ENCODE measurements at places on chromosomes 16 and 17.

DNA sequence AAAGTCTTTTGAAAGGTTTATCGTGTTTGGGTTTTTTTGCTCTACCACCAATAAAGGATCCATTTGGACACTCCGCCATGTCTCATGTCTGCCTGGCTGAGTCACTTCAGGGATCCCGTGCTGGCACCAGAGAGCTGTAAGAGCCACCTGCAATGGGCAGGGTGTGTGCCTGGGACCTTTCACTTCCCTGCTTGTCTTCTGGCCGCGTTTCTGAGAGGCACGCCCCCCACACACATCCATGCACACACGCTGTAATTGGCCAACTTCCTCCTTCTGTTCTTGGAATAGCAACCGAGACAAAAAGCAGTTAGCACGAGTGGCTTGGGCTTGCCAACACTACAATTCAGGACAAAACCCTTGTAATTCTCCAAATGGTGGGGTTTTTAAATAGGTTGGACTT, 9.8 kb upstream of the SOST start:
- no peak for DNase-seq

DNA sequence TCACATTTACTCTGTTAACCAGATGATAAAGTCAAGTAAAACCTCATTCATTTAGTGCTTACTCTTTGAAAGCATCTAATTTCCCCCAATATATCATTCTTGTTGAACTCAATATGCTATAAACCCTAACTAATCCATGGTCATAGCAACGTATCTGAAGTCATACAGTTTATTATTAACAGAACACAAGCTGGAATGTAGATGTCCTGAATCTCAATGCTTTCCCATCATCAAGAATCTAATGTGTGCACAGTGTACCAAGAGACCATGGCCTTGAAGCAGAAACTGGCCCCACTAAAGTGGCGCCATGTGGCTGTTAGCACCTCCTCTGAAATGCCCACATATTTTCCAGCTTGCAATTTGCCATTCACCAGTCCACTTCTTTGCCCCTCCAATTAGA, 245.8 kb downstream of the SOX9 start:
- DNase-seq: no peak

DNA sequence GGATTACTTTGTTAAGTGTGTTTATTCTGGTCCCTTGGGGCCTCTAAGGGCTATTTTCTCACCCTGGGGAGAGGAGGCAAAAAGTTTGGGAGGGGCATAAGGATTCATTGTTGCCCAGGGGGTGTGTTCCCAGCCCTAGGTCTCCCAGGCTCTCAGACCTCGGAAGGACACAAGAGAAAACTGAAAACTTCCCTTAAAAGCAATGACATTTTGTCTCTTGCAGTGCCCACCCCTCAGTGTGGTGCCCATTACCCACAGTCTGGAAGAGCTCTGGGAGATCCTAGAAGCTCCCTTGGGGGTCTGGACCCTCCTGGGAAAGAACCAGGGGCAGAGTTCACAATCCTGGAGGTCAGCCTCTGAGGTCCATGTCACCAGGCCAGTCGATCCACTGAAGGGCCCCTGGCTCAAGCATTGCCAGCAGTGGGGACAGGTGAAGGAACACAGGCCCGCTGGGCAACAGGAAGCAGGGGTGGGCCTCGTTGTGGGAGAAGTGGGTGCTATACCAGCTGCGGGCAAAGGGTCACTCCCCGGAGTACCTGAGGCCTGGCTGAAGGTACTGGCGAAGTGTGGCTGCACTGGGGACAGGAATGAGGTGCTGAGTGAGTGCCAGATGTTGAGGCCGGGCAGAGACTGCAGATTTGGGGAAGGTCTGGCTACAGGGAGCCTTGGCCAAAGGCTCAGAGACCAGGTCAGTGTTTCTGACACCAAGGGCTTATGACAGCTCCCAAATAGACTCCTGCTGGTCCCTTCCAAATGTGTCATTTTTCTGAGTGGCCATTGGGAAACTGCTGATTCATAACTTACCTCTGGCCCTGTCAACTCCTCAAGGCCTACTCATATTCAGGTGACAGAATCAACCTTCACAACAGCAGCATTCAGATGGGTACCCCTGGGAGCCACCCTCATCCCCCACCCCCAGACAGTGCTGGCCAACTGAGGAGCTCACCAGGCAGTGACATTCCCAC, 4.6 kb upstream of the ZNF747 start:
- DNase-seq: no peak

DNA sequence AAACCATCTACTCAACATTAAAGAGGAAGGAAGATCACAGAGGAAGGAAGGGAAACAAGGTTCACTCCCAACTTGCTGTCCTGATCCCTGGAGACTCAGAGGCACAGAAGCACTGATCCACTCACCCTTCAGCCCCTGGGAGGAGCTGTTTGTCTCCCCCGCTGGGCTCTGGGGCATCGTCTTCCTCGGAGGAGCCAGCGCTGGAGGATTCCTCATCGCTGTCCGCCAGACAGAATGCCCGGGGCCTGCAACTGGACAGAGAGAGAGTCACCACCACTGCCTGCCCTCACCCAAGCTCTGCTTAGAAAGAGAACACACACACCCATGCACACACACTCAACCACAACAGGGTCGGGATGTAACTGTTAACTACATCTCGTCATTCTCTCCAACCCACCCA, 24.8 kb upstream of the ERN1 start:
- DNase-seq: no peak

GRCh38 chr16:69031877-69032301, 73.6 kb upstream of the HAS3 start:
- no peak for DNase-seq

GRCh38 chr16:75104836-75105235, 11.7 kb downstream of the LDHD start:
- DNase-seq: no peak

GRCh38 chr17:65785109-65785508, 223.7 kb upstream of the AXIN2 start:
- DNase-seq: no peak

DNA sequence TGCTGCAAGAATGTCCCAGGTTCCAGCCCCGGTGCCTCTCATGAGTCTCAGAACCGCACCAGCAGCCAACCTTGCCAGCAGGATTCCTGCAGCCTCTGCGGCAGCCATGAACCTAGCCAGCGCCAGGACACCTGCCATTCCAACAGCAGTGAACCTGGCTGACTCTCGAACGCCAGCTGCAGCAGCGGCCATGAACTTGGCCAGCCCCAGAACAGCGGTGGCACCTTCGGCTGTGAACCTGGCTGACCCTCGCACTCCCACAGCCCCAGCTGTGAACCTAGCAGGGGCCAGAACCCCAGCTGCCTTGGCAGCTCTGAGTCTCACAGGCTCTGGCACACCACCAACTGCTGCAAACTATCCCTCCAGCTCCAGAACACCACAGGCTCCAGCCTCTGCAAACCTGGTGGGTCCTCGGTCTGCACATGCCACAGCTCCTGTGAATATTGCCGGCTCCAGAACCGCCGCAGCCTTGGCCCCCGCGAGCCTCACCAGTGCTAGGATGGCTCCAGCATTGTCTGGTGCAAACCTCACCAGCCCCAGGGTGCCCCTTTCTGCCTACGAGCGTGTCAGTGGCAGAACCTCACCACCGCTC, 9.8 kb downstream of the ELOB start:
- no peak for DNase-seq

DNA sequence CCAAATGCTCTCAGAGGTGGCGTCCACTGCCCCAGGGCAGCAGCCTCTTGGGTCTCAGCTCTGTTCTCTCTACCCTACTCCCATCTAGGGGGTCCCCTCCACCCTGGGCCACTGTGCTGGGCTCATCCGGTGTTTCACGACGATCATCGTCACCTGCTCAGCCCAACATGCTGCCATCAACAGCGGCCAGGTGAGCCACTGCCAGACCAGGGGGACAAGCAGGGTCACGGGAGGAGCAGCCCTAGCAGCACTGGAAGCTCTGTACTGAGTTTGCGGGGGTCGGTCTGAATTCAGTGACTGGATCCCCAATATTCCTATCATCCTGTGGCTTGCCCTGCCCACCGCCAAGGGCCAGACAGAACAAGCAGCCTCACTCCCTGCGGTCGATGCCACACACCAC, 16.0 kb downstream of the ALOX12B start:
- DNase-seq: no peak

- DNase-seq: peak; percentile 35
Measured at GRCh38 chr16:68400083-68400923, 48.0 kb downstream of the SMPD3 start.

Measured in activated T-cell treated with anti-CD3 and anti-CD28 coated beads for 48 hours (primary cell).